ENCODE measurements at places on chromosomes 3 and 15. TPM values are rescaled to one million over a fixed set of nuclear protein-coding genes. Genes with fewer than 3 reads are reported as not detected.

Gene ARHGEF26
- polyA plus RNA-seq, result 0.11 TPM

Gene GATA2
- polyA plus RNA-seq, result 0.11 TPM

Gene SPESP1
- 1.3 TPM for polyA plus RNA-seq

Gene NXPE3
- 30.4 TPM for polyA plus RNA-seq

Gene BRPF1
- 14.2 TPM for polyA plus RNA-seq

Gene ERC2
- not detected for polyA plus RNA-seq

Gene PPARG
- not detected for polyA plus RNA-seq

Gene SIN3A
- 15.9 TPM for polyA plus RNA-seq

Gene SNUPN
- polyA plus RNA-seq, result 25.4 TPM

Gene RLBP1
- polyA plus RNA-seq, result not detected

Gene GOLGA8S
- not detected for polyA plus RNA-seq

Gene P2RY14
- 4.8 TPM for polyA plus RNA-seq

Data from IgD-negative memory B cell (primary cell).